ENCODE measurements at places on chromosomes 11 and 22.

GRCh38 chr11:65262381-65262680 is 569 bp downstream of the POLA2 start:
- no peak for DNase-seq

DNA sequence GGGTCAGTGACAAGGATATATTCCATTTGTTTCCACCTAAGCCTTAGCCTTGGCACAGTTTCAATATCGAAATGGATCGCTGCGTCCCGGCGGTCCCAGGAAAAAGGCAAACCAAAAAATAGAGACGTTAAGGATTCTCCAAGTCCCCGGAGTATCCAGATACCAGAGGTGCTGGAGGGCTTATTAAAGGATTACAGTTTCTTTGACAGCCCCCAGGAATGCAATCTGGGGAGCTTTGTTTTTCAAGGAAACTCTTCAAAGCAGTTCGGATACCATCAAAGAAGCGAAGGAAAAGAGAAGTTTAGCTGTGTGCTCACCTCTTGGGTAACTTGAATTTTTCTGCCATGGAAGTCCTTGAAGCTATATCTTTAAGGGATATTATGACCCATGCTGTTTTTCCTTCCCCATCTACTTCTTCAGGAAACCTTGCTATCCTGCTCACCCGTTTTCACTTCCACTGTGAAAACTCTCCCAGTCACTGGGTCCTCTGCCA is 600 bp upstream of the GPR83 start:
- peak; percentile 12 for DNase-seq

- DNase-seq: no peak
Measured at GRCh38 chr22:36048911-36049677, 20.5 kb upstream of the RBFOX2 start.

DNA sequence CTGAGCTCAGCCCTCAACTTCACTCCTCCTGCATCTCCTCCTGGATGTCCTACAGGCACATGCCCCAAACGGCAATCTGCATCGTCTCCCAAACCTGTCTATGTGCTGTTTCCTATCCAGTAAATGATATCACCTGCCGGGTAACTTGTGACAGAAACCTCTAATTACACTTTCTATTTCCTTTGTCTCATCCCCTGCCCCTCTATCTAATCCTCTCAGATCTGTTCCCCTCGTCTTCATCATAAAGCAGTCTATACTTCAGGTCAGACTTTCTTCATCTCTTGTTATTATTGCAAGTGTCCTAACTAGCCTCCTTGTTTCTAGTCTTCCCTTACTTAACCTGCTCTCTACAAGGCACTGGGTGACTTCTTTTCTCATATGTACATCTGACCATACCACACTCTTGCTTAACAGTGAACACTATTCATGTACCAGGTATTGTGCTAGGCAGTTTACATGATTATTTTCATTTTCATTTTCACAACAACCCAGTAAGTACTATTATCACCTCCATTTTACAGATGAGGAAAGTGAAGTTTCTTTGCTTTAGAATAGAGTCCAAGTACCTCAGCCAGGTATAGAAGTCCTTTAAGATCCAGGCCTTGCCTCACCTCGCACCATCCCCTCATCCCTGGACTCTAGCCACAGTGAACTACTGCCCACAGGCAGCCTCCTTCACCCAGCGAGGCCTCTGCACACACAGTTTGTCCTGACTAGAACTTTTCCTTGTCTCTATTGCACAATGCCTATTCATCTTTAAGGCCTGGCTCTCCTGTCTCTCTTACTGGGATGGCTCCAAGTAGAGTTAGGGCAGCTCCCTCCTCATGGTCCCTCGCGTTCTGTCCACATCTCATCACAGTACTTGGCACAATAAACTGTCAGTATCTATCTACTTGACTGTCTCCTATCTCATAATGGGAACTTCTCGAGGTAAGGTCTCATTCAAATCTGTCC is 22.1 kb upstream of the UCP3 start:
- no peak for DNase-seq

- no peak for DNase-seq
Measured at GRCh38 chr11:15727520-15727914, 612.8 kb downstream of the INSC start.

DNA sequence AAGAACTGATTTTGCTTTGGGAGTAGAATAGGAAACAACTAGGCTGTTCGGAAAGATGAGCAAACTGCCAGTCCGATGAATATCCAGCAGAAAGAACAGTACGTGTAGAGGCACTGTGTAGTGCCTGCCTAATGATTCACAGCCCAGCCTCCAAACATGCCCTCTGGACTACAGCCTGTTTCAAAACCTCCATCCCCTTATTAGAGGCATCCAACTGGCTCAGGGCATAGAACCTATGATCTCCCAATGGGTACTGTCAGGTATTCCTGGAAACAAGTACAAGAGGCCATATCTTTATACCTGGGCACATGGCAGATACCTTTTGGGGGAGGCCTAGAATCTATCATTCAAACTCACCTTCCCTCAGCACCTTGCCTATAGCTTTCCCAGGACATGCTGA is 4.9 kb downstream of the RRP8 start:
- no peak for DNase-seq

DNA sequence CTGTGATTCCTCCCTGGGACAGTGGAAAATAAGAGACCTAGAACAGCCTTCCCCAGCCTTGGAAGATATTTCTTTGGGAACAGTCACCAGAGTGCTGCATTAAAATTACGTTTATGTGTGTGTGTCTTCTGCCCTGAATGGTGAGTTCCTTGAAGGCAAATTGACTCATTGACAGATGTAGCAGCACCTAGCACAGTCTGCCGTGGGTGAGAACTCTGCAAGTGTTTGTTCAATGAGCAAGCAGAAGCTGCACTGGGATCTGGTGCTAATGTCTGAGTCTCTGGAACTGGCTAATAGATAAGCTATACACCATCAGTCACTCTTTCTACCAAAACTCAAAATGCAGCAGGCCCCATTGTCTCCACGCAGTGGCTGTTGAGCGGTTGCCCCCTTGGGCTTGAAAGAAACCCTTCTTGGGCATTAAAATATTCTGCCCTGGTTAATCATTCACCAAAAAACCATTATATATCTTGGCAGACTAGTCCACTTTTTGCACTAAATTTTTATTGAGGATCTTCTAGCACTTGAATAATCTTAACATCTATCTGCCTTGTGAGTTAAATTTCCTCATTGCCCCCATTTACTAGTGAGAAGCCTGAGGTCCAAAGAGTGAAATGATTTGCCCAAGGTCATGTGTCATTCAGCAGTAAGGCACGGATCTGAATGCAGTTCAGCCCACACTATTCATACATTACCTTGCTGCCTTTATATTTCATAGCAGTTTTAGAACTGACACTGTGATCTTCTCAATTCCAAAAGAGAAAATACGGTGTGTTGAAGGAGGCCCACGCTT is 87.8 kb upstream of the GALNT18 start:
- DNase-seq: no peak

DNA sequence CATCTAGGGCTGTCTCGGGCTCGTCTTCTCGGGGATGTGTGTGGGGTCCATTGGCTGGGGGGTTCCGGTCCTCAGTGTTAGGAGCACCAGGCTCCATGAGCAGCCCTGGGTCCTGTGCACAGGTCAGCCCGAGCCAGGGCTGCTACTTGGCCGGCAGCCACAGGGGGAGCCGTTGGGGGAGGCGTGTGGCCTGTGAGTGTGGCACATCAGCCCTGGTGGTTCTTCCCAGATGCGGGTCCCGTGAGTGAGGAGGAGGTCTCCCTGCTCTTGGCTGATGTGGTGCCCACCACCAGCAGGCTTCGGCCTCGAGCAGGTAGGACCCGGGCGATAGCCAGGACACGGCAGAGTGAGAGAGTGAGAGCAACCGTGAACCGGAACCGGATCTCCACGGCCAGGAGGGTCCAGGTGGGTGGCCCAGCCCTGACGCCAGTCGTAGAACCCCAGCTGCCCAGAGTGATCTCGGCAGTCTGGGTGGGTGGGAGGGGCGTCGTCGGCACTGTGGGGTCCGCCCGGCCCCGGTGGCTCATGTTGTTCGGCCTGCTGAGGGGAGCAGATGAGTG is 18.5 kb downstream of the IRF7 start:
- no peak for DNase-seq

DNA sequence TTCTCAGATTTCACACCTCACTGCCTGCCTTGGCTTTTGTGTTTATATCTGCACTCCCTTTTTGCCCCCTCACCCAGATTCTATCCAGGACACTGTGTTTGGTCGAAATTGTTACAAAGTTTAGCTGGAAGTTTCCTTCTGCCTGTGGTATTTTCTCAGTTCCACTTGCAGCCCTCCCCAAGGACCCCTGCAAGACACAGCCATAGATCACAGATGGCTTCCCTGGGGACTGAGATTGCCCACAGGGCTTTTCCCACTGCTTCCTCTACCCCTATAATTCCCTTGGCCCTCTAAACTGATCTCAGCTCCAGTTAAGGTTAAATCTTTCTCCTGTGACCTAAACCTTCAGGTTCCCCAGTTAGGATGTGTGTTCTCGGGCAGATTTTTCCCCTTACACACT is 146.1 kb upstream of the C11orf87 start:
- DNase-seq: no peak

GRCh38 chr22:45587638-45588505 is 83.8 kb upstream of the ATXN10 start:
- DNase-seq: no peak

- no peak for DNase-seq
Measured at GRCh38 chr11:110086892-110087309, 6.3 kb upstream of the ZC3H12C start.

DNA sequence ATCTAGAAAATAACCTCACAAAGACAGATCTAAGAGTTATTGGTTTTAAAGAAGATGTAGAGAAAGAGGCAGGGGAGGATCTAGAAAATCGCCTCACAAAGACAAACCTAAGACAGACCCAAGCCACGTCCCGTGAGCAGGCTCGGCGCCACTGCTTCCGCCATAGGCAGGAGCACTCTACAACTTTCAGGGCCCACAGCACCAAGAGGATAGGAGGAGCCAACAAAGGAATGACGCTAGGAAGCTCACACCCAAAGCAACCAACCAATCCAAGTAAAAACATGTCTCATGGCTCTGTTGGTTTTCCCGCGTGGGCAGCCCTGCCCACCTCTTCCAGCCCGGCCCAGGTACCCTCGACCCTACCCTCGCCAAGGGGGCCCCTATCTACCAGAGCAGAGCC is 4167.4 kb upstream of the OR11H1 start:
- DNase-seq: no peak

- no peak for DNase-seq
Measured at GRCh38 chr22:25698461-25698860, 43.5 kb upstream of the MYO18B start.

DNA sequence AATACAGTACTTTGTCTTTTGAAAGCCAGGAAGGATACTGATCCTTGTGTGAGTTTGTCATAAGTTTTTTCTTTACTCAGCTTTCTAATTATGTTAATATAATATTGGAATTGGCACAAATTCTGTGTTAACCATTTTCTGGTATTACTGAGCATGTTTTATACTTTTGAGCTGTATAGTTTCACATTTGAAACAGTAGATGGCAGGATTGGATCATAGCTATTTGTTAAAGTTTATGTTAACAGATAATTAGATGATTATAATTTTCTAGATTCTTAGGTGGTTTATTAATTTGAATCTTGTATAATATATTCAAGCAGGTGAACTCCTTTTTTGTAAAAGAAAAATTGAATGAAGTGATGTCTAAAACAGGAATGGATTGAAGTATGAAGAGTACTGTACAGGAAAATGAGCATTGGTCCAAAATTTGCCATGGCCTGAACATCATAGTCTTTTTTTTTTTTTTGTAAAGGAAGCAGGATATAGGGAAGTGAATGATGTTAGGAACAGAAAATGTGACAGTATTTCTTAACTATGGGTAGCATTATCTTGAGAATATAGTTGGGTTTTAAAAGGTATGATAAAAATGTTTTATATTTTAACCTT is 102.0 kb downstream of the CYP2R1 start:
- DNase-seq: no peak

DNA sequence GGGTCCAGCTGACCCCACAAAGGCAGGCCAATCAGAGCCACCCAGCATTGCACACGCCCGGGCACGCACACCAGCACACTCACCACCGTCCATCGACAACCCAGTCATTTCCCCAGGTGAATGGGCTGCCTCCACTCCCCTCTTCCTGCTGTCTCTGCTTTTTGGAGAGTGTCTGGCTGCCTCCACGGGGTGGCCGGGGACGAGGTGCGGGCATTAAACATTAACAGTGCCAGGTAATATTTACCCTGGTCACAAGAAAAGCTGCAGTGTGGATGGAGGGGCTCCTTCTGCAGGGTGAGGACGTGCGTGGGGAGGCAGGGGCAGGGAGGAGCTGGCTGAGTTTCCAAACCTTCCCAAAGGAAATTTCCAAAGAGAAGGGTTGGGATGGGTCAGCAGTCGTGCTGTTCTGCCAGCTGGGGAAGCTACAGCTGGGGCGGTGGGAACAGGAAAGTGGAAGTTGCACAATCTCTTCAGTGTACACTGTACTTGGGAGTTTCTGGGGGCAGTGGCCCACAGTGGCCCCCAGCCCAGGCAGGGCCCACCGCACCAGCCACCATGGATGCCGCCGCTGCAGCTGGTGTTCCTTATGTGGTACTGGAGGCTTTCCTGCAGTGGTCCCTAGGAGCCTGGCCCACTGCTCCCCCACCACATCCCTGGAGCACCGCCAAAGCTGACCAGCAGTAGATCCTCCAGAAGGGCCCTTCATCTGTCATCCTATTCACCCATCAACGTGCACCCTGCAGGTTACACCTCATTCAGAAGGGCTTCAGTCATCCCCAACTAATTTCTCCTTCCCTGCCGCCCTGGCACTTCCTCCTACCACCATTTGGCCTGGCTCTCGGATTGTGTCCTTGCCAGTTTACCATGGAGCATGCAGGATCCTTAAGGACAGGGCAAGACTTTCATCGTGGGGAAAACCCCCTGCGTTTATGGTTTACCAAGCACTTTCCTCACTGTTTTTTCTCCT is at the start of gene FXYD2:
Gene FXYD2 (minus strand): TSS at position 174 of the 967 bp plus-strand sequence. CDS start 66 bp downstream, at position 108.
- no peak for DNase-seq

GRCh38 chr22:43571181-43571580 is 159.4 kb downstream of the MPPED1 start:
- no peak for DNase-seq

- DNase-seq: no peak
Measured at GRCh38 chr11:12885717-12886239, 123.3 kb upstream of the RASSF10 start.

DNA sequence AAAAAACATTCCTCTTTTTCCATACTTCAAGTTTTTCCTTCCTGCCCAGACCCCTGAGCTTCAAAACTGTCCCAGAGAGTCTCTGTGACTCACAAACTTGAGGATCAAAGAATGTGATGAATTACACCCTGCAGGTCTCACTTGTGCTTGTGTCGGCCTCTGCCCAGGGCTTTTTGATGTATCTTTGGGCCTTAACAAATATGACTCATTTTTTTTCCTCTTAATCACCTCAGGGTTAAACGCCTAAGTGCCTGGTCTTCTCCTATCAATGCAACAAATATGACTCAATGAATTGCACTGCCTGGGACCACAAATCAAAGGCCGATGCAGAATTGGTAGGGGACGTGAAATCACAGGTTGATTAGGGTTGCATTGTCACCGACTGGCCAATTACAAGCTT is 267.7 kb downstream of the LARGE1 start:
- no peak for DNase-seq

- DNase-seq: no peak
Measured at GRCh38 chr22:36246718-36247117, 6.2 kb upstream of the APOL1 start.

- DNase-seq: no peak
Measured at GRCh38 chr11:95716266-95716665, 73.3 kb downstream of the FAM76B start.
